Erythroblast (primary cell): ENCODE measurements at places on chromosomes 1 and 21.

DNA sequence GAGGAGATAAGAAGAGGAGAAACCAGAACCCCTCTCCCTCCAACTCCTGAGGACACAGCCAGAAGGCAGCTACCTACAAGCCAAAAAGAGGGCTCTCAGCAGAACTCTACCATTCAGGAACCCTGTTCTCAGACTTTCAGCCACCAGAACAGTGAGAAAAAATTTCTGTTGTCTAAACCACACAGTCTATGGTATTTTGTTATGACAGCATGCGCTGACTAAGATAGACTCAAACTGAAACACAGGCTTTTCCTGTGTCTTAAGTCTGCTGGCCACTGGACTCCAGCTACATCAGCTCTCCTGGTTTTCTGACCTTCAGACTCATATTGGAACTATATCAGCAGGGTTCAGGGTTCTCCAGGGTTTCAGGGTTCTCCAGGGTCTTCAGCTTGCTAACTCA, 126.5 kb upstream of the TNFSF4 start:
- no peak for DNase-seq

DNA sequence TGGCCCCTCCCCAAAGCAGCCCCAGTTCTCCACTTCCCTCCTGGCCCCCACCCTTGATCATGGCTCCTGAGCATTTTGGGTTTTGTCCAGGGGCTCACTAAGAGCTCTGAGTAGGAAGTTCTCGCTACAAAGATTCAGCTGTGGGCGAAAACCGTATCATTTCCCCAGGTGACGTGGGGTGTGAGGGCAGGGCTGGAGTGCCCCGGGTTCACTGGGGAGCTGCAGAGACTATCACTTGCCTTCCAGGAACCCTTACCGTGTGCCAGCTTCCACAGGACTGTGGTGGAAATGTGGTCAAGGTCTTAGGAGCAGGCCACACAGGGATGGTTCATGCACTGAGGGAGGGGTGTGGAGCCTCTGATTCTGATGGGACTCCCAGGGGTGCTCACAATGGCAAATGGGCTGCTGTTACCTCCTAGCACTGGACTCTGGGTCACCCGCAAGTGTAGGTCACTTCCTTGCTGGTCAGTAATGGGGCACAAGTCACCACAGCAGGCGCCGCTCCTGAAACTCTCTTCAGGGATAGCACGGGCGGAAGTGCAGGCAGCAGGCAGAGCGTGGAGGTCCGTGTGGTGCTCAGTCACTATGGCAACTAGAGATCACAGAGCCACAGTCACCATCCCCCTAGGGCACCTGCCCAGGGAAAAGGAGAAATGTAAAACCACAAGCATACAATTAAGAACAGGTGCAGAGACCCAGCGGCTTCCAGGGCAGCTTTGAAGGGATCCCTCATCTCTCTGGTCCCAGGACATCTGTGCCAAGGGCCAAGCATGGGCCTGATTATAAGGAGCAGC, 35.4 kb downstream of the RSPH1 start:
- no peak for DNase-seq

- DNase-seq, result no peak
These were observed 5.6 kb upstream of the SAMSN1 start for GRCh38 chr21:14551741-14552140.

- DNase-seq, result no peak
These were observed 34.9 kb downstream of the FOXO6 start for GRCh38 chr1:41396084-41396483.

- DNase-seq, result no peak
These were observed 21.2 kb downstream of the PEX14 start for GRCh38 chr1:10495952-10496351.

GRCh38 chr1:22234476-22235030, 91.7 kb upstream of the WNT4 start:
- DNase-seq, result no peak

DNA sequence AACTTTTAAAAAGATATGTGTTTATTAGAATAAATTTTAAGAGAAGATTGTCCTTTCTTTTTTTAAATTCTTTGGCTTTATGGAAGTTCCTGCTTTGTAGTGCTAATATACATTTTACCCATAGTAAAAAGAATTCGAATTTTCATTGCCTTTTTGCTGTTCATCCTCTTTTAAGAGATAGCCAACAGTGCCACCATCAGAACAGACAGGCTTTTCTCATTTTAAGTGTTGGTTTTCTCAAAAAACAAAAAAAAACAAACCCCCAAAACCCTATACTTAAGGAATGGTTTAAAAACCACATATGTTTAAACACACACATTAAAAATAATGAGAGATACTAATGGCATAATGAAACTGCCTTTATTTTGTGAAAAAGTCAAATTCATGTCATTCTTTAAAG, 118.8 kb downstream of the NEK7 start:
- DNase-seq, result peak; percentile 12

DNA sequence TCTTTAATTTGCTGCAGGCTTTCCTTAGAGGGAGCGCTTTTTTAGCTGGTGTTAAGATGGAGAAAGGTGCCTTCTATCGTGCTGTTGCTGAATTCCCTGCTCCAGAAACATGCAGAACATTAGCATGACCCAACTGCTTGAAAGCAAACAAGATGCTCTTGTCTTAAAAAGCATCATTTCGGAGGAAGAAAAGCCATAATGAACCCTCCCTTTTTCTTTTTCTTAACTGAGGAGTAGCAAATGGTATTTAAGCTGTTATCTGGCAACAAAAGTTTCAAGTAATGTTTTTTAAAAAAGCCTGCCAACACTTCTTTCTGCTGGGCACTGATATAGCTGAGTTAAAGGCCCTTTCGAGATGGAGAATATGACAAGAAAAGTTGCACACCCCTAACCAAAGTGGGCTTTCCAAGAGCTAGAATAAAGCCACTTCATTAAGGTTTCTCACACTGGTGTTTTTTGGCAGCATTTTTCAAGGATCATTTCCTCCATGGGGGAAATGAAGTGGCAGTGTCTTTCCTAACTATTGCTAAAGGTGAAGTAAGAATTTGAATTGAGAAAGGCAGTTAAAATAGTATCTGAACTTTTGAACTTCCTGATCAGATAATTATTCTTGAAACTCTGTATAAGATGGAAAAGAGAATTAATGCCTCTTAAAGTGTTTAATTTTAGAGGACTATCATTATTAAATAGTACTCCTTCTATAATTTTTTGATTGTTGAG, 38.8 kb downstream of the ST6GALNAC5 start:
- DNase-seq, result peak; percentile 17

DNA sequence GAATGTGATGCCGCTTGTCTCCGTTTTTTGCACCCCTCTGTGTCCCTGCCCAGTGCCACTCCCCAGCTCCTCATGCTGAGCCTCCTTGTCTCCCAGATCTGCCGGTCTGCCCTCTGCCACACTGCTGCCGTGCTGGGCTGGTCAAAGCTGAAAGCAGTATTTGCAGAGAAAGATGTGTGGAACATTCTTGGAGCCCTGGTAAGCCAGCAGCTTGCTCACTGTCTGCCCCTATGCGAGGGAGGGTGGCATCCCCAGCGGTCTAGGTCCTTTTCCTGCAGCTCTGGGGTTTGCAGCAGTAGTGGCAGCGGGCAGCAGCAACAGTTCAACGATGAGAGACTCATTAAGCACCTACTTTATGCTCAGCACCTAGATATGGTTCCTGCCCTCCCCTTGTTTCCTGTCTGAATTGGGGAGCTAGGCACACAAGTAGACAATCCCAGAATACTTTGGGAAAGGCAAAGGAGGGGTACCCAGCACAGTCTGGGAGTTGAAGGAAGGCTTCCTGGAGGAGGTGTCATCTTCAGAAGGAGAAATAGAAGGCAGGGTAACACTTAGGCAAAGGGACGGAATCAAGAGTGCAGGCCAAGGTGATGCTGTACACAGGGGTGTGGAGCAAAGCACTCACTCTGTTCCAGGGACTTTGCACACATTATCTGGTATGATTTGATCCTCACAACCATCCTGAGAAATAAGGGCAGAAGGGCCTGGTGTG, 63.1 kb downstream of the KIF21B start:
- no peak for DNase-seq
